ENCODE measurements at places on chromosomes 1 and 21.

DNA sequence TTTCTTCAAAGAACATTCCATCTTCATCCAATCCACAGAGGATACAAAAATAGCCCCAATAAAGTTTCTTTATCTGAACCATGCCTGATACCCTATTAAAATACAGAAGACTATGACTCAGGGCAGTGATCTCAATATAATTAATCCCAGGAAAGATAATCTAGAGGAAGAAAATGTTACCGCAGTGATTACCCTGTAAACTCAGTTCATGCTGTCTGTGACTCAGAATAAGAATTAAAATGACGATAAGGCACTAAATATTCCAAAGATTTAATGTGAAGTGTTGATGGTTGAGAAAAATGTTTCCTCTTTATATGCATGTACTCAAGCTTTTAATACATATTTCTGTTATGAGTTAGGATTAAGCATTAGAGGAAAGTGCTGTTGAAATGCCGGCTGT lies 88.6 kb upstream of the LYPLAL1 start:
- no peak for DNase-seq

DNA sequence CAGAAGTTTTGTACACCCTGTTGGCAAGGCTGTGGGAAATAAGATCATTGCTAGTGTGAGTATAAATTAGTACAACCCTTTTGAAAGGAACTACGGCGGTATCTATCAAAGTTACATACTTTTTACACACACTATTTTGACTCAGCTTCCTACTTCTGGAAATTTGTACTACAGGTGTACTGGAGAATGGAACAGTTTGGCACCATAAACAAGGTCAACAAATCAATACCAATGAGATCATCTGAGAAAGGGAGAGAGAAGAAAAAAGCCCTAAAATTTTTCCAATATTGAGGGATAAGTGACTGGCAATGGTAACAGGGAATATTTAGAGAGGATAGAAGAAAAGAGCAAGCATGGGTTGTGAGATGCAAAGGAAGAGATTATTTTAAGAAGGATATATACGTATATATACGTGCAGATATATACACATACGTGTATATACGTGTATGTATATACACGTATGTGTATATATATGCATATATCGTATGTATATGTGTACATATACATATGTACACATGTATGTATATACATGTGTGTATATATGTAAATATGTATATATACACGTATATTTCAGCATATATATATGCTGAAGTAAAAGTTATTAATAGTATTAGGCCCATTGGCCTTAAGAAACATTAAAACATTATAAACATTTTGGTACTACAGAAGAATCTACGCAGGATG lies 27.6 kb downstream of the KLHL20 start:
- no peak for DNase-seq

GRCh38 chr1:116087628-116088027 lies 23.6 kb upstream of the MAB21L3 start:
- no peak for DNase-seq

- DNase-seq, result peak; percentile 33
Measured at GRCh38 chr1:3453891-3454810, at the start of gene ARHGEF16. TSS of gene ARHGEF16 (plus strand) at chr1:3454665. CDS start at chr1:3463085, 8,420 bp downstream.

DNA sequence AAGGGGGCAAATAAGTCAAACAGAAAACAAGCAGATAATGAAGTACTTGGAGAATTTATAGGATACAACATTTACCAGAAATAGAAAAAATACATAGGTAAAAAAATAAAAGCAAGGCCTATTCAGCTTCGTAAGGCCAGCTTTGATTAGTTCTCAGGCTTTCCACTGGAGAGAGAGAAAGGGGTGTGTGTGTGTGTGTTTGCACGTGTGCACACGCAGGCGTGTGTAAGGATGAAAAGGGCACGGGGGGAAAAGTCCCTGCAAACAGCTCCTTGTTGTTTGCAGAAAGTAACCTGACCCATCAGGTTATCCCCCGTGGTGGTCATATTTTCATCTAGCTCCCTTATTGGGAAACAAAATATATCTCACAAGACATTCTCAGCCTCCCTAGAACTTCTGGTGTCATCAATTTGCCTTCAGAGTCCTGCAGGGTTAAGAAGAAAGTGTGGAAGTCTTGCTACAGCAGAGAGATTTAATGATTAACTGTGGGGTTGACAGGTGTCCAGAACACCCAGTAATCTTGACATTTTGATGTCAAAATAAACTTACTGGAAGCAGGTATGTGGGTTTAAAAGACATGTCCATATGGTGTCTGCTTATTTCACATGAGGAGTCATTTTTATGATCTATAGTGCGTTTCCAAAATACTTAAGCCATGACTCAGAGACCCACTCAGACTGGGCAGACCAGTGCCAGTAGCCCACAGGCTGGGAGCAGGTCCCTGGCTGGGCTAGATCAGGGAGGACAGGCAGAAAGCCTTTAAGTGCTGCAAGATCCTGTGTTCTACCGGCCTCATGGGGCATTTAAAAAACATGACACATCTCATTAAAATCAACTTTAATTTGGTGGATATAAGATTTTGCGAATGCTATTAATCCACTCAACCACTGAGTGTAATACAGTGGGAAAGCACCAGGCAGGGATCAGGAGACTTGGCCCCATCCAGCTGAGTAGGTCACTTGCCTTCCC lies 487.6 kb upstream of the CAMK1G start:
- DNase-seq, result no peak

DNA sequence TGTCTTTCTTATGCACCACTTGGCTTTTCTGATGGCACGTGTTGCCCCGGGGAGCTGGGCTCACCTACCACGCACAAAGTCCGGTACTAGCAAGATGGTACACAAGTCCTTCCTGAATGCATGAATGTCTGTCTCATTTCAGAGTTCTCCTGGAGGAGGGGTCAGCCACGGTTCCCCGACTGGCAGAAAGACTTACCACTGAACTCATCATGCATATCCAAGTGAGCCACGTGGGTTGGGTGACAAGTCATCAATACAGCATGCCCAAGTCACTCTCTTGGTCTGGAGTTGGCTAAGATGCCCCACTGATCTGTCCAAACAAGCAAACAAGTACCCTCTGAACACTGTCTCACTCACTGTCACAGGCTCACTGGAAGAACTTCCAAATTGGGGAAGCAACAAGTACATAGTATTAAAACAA lies 28.6 kb upstream of the MX1 start:
- no peak for DNase-seq

GRCh38 chr1:68221980-68222373 lies 10.3 kb downstream of the WLS start:
- no peak for DNase-seq

DNA sequence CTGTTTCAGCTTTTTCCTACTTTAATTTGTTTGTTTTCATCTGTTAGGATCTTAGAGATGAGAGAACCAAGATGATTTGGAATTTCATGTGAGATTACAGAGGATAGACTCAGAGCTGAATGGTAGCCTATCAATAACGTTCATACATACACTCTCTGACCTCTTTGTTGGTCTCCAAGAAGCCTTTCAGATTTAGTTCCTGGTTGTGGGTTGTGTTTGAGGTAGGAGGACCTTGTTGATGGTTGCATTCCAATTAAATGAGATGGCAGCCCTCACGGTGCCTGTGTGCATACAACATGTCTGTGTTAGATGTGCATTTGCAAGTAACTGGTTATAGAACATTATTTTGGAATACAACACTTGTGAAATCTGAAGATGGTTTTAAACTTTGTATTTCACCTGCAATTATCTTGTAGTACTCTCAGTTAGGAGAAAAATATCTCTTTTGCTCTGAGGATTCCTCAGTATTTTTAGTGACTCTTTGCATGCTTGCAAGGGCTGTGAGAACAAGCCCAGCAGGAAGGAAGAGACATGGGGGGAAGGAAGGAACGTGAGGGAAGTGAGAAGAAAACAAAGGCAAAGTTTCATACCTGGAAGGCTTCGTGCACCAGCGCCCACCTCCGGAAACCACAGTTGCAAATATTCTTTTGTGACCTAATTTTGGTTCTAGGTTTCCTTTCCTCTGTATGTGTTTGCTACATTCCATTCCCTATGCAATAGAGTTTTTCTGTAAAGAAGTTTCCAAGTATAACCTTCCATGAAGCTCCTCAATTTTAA lies 291.8 kb downstream of the DISC1 start:
- DNase-seq, result no peak

DNA sequence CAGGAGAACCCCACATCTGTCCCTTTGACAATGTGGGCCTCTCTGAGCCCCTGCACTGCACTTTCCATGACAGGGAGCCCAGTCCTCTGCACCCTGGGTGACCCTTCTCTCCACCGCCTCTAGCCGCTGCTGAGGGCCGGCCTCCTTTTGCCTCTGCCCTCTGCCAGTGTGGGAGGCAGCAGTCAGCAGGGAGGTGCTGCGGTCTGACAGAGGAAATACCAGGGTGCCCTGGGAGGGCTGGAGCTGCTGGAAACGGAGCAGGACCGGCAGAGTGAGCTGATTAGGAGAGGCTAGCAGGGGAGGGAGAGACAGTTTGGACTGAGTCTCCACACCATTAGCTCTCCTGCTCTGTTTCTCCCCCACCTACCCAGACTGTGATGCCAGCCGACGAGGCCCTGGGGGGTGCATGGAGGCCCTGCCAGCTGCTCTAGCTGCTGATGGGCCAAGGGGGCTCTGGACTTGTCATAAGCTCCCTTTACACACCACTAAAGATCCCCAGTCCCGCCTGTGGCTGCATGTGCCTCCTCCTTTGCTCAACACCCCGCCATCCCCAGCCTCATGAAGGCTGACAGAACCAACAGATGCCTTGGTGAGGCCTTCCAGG lies 171.1 kb upstream of the KLHDC7A start:
- DNase-seq, result no peak

DNA sequence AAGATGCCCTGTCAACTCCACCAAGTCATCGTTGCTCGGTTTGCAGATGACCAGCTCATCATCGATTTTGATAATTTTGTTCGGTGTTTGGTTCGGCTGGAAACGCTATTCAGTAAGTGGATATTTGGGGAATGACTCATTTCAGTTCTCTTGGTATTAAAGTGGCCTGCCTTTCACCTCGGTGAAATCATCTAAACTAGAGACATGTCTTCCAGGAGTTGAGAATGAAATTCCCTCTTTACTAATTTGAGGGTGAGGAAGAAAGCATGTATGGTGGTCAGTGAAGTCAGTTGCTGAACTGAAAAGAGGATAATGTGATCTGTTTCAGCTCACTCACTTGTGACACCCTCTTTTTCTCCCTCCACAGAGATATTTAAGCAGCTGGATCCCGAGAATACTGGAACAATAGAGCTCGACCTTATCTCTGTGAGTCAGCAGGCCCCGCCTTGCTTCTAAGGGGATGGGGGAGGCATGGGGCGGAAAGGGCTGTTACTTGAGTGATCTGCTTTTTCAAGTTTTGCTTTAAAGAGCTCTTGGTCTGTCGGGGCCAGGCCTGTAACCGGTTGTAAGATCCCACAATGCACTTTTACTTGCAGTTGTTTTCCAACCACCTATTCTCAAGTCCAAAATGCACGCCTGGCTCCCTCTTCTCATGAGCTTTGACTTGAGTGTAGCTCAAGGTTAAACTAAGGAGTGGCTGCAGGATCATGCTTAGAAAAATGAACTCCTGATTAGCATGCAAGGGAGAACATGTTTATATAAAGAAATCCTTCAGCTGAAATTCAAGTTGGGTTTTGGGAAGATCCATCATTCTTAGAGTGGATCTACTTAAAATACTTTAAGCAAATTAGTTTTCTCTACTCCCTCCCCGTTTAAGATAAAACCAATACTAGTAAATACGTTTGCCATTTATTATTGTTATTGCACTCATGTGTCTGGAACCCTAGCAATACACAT lies 59.8 kb downstream of the CAPN2 start:
- no peak for DNase-seq
